NAMALWA (cell line): ENCODE measurements at places on chromosomes 16 and 17.

DNA sequence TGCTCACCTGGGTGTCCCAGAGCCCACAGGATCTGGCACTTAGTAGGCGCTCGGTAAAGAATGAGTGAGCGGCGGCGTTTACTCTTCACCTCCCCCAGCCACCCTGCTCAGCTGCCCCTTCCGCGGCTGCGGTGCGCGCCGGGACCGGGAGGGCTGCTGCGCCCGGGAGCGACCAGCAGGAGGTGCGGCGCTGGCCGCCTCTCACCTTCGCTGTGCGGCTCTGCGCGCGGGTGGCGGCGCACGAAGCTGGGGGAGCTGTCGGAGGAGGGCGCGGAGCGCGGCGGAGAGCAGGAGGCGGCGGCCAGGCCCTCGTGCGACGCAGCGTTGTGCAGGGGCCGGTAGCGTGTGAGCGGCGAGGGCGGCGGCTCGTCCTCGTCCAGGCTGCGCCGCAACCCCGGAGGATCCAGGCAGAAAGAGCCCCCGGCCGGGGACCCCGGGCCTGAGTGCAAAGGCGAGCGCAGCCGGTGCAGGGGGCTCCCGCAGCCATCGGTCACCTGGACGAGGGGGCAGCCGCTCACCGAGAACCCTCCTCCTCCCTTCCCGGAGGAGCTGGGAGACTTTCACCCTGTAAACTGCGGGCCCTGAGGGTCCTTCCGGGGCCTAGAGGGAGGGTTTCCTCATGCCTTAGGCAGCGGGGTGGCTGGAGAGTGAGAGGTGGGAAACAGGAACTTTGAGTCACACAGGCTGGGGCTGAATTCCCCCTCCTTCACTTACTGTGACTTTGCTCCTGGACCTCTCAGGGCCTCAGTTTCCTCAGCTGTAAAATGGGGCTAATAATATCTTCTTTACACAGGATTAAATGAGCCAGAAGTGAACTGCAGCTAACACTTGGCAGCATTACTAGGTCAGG, 12.5 kb downstream of the SAMD14 start:
- DNase-seq, result no peak

DNA sequence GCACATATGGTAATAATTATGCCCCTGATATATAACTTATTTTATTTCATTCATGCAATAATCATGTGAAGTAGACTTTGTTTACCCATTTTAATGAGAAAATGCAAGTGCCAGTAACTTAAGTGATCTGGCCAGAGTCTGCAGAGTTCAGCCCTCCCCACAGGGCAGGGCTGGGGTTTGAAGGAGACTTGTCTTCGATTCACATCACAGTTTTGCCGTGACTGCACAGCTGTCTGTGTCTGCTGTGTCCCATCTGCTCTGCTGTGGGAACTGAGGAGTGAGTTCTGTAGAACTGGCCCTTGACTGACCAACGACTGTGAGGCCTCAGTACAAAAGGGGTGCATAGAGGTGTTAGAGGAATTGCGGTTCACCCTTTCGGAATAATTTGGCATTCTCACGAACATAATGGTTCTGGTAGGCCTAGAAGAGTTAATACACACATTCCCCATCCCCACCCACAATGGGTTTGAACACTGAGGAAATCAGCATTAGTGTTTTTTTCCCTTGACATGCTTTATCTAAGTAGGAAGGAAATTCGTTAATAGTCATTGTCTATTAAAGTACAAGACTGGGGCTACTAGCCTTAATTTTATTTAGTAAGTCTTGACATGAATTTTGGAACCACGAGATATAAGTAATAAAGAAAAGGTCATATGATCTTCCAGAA, 113.6 kb upstream of the MON1B start:
- no peak for DNase-seq

DNA sequence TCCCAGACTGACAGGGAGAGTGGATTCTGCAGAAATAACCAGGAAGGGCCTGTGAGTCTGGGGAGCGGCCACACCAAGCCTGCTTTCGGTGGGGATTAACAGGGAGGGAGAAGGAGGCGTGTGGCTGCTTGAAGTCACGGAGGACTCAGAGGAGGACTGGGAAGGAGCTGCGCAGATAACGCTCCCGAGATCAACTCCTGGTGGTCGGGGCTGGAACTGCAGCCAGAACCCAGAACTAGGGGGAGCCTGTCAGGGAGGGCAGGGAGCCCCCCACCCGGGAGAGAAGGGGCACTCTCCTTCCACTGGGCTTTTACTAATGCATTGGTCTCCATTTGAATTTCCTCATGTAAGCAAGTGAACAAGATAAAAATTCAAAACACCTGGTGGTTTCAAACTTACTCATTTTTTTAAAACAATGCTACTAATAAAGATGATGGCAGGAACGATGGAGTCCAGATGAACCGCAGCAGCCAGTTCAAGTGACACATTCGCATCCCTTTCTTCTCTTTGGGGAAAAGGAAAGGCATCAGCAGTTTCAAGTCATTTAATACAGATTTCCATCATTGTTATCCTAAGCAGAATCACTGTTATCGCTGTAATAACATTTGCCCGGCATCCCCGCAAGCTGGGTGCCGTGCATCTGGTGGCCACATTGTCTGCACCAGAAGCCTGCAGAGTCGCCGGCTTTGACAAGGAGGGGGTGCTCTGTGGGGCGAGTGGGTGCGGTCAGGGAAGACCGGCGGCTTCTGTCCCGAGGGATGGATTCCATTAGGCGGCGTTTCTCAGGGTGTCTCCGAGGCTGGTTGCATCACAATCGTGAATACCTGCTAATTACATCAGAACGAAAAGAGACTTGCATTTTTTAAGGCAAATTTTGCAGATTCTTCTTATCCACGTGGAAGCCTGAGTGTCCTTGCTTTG, 183.0 kb downstream of the FOXL1 start:
- peak; percentile 56 for DNase-seq

GRCh38 chr17:79942591-79943346, 92.9 kb downstream of the TBC1D16 start:
- no peak for DNase-seq

DNA sequence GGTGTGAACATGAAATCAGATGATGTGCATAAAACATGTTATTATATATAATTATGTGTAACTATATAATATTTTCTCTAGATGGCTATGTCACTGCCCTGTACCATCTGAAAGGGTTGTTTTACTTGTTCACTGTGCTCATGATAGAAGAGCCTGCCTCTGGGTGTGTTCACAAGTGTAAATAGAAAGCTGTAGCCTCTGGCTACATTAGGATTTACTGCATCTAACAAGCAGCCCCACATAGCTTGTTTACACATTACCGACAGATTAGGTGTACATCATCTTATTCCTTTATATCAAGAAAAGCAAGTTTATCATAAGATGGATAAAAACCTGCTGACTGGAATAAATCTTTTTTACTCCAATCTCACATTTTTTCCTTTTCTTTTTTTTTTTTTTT, 46.1 kb downstream of the CHD9 start:
- DNase-seq, result no peak
